ENCODE measurements at places on chromosomes 6 and 20.
A peak's percentile ranks its signal among the peaks of the same experiment; 100 is the strongest.

GRCh38 chr6:100901582-100901981, 20.5 kb upstream of the ASCC3 start:
- no peak for DNase-seq

DNA sequence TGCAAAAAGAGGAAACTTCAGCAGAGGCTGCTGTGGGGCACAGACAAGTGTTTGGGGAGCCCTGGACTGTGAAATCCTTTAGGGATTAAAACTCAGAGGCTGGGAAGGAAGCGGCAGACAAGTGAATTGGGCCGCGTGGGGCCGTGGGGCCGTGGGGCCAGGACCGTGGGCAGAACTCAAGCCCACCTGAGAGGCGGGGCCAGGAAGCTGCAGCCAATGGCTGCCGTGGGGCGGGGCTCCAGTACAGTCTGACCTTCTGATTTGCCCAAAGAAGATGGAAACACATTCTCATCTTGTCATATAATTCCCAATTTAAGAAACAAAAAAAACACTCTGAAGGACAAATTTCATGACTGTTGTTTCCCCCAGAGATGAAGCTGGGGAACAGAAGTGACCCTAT, 55.4 kb downstream of the ANKRD60 start:
- no peak for DNase-seq

GRCh38 chr6:46730921-46731461, 4.2 kb downstream of the PLA2G7 start:
- DNase-seq, result no peak

DNA sequence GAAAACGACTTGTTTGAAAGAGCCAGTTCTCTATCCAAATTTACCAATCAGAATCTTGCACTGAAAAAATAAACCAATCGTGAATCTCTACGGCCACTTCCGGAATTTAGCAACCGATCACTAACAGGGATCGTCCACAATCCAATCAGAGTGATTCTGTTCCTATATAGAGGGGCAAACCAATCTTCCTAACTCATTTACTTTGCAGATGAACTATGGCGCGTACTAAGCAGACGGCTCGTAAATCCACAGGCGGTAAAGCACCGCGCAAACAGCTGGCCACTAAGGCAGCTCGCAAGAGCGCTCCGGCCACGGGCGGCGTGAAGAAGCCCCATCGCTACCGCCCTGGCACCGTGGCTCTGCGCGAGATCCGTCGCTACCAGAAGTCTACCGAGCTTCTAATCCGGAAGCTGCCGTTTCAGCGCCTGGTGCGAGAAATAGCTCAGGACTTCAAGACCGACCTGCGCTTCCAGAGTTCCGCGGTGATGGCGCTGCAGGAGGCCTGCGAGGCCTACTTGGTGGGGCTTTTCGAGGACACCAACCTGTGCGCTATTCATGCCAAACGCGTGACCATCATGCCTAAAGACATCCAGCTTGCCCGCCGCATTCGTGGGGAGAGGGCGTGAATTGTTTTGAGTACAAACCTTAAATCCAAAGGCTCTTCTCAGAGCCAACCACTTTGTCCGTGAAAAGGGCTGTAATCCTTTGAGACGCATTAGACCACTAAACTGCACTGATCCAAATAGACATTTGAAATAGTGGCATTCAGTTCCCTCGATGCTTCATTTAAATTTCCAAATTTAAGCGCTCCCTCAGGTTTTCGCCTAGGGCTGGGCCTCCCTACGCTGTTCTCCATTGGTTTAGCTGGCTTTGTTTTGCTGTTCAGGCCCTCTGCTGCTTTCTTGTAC, 138.0 kb downstream of the HFE start:
- no peak for DNase-seq

- DNase-seq, result no peak
Observed at GRCh38 chr20:53657279-53657678, 63.6 kb upstream of the ZNF217 start.

- no peak for DNase-seq
Observed at GRCh38 chr6:167325766-167326165, 880 bp downstream of the TTLL2 start.

DNA sequence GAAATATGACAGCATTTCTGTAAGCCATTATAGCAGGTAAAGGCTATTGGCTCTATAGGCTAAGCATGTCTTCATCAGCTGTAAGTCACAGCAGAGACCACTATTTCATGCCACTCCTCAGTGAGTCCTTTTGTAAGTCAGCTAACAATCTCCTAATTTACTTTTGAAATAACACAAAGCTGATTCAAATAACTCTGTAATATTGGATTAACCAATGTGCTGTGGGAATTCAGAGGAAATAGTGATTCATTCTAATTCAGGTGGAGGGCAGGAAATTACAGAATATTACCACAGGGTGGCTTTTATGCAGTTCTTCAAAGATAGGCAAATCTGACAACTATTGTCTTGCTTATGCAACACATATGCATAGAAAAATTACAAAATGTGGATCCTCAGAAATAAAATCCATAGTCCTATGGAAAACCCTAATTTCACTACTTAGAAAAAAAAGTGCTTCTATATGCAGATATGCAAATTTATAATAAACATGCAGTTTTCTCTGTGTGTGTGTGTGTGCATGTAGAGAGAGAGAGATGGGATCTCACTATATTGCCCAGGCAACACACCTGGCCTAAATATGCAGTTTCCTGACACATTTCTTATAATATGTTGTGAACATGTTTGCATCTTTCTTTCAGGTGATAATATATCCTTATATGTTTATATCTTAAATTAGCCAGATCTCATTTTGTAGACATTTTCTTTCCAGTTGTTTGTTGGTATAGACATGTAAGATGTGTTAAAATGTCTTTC, 4.8 kb upstream of the SMIM28 start:
- peak; percentile 8 for DNase-seq

GRCh38 chr20:49037962-49038387, 8.1 kb upstream of the CSE1L start:
- DNase-seq, result no peak

GRCh38 chr6:99369533-99369932, 20.1 kb upstream of the FAXC start:
- DNase-seq, result no peak

GRCh38 chr20:14406495-14406894, 69.1 kb upstream of the FLRT3 start:
- no peak for DNase-seq

DNA sequence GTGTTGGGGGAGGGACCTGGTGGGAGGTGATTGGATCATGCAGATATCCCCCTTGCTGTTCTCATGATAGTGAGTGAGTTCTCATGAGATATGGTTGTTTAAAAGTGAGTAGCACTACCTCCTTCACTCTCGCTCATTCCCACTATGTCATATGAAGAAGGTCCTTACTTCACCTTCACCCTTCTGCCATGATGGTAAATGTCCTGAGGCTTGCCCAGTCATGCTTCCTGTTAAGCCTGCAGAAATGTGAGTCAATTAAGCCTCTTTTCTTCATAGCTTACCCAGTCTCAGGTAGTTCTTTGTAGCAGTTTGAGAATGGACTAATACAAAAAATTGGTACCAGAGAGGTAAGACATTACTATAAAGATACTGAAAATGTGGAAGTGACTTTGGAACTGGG, 425.9 kb downstream of the HTR1B start:
- DNase-seq, result no peak

- DNase-seq, result no peak
Observed at GRCh38 chr20:57443349-57444265, 52.4 kb downstream of the RBM38 start.

GRCh38 chr6:89190741-89191140, 26.4 kb downstream of the GABRR1 start:
- DNase-seq, result no peak

DNA sequence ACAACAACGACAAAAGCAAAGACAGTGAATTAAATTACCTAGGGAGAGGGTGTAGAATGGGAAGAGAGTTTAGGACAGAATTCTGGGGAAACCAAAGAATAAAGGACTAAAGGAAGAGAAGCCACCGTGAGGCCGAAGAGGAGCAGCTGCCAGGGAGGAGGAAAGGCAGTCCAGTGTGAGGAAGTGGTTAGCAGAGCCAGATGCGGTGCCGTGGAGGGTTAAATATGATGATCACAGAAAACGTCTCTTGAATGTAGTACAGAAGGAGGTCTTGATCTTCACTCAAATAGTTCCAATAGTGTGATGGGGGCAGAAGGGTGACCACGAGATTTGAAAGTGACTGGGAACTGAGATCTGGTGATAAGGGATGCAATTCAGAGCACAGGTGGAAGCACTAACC, 67.7 kb downstream of the TMEM244 start:
- DNase-seq, result no peak

DNA sequence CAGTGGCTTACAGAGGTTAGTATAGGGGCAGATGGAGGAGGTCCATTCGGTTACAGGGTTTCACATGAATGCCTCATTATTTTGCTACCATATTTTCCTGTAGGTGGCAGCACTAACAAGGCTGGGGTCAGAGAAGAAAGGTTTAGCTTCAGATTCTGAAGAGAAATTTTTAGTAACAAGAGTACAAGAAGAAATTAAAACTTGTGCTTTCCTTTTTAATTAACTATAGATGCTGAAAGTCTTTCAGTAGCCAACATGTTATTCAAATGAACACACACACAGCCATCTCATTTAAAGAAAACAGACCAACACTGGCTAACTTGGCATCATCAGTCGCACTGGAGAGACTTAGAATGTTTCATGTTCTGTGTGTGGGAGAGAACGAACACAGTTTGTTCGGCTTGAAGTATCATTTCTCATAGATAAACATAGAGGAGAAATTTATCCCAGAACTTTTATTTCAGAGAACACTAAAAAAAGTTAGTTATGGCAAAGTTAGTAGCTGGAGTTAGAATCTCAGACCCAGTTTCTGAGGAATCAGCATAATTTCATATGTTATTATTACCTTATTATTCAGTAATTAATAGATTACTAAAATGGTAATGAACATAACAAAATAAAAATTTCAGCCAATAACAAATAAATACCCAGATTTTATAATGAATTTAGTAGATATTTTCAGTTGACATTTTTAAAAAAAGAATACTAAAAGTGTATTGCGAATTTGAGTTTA, 314.0 kb upstream of the RSPO3 start:
- DNase-seq, result peak; percentile 20

- no peak for DNase-seq
Observed at GRCh38 chr6:17456711-17457110, 63.3 kb downstream of the CAP2 start.

DNA sequence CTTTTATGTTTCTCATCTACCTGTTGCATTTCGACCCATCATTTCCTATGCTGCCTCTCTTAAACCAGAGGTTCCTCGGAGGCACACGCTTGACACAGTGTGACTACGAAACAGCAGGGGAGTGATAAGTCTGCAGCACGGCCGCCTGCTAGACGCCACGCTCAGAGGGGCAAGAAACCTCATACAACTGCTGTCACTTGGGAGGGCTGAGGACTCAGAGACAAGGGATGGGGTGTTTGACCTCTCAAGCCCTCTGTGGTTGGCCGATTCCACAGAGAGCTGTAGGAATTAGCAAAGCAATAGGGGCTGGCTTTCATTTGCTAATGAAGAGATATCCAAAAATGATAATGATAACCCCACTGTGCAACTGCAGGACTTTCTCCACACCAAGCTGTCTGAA, 372.5 kb downstream of the ZFAND3 start:
- no peak for DNase-seq
